AG10803 (cell line): ENCODE measurements at places on chromosomes 12 and 14.
A peak's percentile ranks its signal among the peaks of the same experiment; 100 is the strongest.

DNA sequence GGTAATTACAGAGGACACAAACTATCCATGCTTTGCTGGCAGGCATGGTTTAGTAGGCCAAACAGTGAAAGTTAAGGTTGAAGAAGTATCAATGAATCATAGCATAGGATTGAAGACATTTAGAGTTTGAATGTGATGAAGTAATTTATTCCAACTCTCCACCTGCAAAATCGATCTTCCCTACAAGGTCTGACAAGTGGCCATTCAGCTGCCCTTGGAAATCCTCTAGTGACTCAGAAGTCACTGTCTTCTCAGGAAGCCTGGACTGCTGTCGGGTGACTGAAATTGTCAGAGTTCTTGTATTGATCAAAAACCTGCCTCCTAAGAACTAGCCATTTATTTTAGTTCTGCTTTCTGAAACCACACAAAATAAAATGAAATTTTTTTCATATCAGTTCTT lies 17.7 kb upstream of the STXBP6 start:
- DNase-seq: no peak

DNA sequence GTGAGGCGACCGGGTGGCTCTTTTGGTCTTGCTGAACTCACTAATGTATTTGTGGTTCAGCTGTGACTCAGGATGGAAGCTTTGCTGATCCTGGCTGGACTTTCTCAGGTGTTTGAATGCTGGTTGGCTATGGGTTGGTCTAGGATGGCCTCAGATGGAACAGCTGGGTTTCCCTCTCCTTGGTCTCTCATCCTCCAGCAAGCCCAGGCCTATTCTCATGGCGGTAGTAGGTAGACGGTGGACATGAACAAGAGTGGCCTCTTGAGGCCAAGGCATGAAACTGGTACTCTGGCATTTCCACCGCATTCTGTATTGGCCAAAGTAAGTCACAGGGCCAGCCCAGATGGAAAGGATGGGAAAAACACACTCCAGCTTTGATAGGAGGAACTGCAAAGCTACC lies 11.8 kb upstream of the POLR3B start:
- peak; percentile 65 for DNase-seq

DNA sequence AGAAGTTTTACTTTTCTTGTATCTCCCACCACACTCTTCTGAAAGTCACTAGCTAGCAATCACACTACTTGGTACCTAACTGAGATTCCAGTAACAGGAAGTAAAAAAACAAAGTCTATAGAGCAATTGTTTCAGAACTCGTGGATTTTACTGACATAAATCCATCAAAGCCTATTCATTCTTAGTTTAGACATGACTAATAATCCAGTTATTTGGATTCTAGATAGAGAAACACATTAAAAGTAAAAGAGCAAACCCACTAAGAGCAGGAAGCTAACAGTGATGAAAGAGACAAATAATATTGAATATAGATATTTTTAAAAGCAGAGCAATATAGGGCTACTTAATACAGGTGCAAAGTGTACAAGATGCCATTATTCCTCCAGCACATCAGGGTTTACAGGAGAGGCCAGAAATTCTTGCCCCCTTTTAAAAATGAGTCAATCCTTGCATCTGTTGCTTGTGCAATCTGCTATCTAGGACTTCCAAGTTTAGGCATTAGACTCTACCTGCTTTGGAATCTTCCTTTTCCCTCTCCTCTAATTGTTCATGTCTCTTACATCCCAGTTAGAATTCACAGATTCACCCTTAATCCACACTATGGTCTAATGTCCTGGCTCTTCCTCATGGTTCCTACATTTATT lies 6.0 kb downstream of the HEATR5A start:
- no peak for DNase-seq

DNA sequence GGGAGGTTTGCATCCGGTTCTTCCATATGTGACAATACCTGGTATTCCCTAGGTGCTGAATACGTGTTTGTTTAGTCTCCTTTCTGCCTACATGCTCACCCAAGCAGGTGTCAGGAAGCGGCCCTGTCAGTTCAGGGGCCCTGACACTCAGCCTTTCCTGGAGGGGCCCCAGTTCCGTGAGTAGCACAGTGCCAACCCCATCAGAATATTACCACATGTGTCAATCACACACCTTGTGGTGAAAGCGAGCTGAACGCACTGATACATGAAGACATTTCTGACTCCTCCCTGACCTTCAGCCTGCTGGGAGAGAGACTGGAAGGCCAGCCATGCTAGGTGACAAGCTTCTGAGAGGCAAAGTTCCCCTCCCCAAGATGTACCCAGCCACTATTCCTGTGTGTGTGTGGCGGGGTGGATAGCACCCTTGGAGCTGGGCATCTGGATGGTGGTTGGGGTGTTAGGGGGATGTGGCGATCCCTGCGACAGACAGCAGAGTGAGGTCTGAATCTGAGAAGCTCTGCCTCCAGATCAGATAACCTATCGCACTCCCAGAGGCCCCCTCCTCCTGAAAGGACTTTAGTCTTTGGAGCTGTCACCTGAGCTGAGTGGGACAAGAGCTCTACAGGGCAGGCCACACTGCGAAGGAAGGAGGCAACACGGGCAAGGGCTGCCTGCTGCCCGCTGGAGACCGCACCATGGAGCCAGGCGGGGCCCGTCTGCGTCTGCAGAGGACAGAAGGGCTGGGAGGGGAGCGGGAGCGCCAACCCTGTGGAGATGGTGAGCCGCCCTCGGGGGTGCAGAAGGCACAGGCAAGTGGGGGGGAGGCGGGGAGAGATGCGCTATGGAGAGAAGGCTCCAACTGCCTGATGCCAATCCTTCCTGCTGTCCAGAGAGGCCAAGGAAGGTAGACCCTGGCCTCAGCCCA lies at the start of gene SOAT2:
SOAT2 (plus strand) TSS at position 604 of the 925 bp plus-strand sequence; CDS start at position 696, 92 bp downstream.
- DNase-seq: no peak

- DNase-seq: no peak
Observed at GRCh38 chr12:103160622-103161021, 203.1 kb downstream of the ASCL1 start.

DNA sequence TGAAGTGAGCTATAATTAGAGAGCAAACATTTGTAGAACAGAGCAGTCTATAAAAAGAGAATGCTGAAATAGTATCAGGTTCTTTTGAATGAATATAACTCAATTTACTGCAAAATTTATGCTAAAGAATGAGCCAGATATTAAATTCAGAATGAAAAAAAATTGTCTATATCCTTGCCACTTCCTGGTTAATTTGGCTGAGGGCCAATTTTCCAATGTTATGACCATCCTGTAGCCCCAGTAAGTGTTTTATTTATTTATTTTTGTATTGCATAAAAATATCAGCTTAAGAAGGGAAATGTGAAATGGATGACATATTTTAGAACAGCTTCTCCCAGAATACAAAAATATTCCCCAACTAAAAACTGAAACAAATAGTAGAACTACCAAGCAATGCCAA lies 263.4 kb downstream of the SOX5 start:
- DNase-seq: no peak

DNA sequence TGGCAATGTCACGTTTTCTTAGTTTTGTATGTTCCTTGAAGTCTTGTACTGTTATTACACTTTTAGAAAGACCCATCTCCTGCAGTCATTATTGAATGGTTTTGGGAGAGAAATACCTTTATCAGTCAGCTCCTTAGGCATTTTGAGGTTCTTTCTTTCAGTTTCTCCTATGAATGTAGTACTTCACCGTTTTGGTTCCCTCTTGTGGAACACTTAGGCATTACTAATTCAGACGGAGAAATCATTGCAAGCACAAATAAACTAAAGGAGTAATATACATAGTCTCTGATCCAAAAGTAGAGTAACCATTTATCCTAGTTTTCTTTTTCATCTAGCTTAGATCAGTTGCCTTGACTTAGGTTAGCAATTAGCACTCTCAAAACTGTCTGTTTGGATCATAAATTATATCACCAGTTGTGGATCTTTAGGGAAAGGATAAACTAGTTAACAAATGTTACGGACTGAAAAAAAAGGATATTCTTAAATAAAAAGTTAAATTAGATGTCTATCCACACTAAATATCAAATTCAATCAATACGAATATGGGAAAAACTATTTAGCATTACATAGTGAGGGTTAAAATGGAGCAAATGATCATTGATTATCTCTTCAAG lies 1538.3 kb upstream of the SEL1L start:
- DNase-seq: no peak

DNA sequence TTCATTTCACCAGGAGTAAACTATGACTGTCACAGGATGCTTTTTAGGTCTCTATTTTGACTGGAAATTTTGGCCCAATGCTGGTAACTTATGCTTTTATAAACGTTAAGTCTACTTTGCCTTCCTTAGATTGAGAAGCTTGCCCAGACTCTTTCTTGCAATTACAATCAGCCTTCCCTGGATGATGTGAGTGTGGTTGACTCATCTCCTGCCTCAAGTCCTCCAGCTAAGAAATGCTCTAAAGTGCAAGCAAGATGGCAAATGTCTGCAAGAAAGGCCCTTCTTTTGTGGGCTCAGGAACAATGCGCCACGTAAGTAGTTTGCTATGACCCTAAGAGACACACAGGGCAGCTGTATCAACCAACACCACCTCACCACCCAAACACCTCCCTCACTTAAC lies 96.9 kb downstream of the SYNE2 start:
- DNase-seq: no peak

DNA sequence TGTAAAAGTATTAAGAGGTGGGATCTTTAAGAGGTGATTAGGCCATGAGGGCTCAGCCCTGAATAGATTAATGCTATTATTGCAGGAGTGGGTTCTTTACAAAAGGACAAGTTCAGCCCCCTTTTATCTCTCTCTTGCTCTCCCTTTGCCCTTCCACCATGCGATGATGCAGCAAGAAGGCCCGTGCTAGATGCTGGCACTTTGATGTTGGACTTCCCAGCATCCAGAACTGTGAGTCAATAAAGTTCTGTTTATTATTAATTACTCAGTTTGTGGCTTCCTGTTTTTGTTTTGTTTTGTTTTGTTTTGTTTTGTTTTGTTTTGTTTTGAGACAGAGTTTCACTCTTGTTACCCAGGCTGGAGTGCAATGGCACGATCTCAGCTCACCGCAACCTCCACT lies 10.1 kb downstream of the RNASE1 start:
- DNase-seq: no peak

GRCh38 chr14:44170101-44170500 lies 337.0 kb downstream of the FSCB start:
- no peak for DNase-seq

GRCh38 chr14:44291366-44291915 lies 215.6 kb downstream of the FSCB start:
- DNase-seq: no peak

- no peak for DNase-seq
Observed at GRCh38 chr14:28767853-28768741, 1.5 kb downstream of the FOXG1 start.

DNA sequence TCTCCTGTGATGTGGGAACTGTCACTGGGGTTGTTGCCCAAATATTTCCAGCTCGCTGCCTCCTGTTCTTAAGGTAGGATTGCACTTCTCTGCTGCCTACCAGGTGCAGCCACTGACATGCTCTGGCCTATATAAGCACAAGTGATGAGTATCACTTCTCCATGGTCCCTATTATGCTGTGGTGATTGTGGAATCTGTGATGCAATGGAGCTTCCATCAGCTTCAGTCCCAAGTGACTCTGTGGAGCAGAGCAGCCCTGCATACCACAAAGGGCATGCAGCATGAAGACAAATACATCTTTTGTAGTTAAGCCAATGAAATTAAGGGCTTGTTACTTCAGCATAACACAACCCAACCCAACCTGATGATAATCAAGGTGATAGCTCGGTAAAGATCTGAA lies 43.5 kb downstream of the CKAP4 start:
- DNase-seq: peak; percentile 48

- DNase-seq: peak; percentile 37
Observed at GRCh38 chr12:62466018-62466593, 520 bp upstream of the MON2 start.

DNA sequence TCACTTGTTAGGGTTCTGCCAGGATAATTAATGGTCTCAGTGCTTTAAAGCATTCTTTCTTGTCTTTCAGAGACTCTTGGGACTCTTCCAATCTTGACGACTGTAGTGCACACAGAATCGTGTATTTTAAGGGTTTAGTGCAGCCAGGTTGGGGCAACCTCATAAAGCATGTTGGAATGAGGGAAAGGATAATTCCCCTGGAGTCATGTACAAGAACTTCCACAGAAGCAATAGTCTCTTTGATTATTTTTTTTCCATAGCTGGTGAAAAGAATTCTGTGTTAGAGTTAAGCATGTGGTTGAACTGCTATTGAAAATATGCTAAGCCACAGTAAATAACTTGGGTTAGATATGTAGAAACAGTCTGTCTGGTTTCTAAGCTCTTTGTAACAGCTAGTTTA lies 246.8 kb upstream of the DAAM1 start:
- DNase-seq: peak; percentile 84

GRCh38 chr14:77148510-77149231 lies 7.1 kb upstream of the ZDHHC22 start:
- no peak for DNase-seq

DNA sequence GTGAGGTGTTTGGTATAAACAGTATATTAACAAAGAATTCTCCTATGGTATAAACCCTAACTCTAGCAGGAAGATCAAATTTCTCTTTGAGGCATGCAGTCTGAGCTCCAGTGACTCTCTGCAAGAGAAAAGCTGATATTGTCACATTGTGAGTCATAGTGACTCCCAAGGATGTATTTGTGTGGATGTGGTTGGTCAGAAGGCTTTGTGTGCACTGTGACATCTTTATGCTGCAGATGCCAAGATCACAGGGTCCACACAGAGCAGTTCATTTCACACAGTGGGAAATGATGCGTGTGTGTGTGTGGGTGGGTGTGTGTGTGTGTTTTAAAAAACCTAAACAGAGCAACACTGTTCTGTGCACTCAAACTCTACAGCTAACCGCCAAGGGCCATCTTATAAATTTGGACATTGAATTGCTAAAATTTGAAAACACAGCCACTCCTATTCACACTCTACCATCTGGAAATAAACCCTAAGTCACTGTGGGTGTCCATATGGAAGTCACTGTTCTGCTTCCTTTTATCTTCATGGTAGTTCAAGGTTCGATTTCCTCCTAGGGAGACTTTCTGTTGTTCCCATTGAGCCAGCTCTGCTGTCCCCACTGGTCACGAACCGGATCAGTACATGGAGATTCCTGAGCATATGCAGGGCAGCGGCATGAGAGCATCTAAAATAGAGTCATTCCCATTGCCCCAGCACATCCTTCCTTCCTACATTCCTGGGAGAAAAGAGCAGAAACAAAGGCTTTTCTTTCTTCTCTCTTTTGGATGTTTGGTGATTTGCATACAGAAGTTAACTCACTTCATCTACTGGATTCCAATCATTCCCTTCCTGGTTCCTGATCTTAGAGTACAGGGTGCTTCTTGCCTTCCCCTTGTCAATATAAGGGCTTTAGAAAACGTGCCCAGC lies 727.6 kb downstream of the DIO2 start:
- peak; percentile 4 for DNase-seq

- no peak for DNase-seq
Observed at GRCh38 chr14:93855737-93856136, 67.5 kb upstream of the PRIMA1 start.
